AG20443 (cell line): ENCODE measurements at places on chromosomes 7 and 10.

- DNase-seq = peak; percentile 34
Measured at GRCh38 chr10:22630234-22631174, 83.9 kb downstream of the PIP4K2A start.

- no peak for DNase-seq
Measured at GRCh38 chr7:81331061-81332018, 412.5 kb upstream of the SEMA3C start.

- DNase-seq = no peak
Measured at GRCh38 chr7:121298831-121299239, 30.0 kb upstream of the WNT16 start.

DNA sequence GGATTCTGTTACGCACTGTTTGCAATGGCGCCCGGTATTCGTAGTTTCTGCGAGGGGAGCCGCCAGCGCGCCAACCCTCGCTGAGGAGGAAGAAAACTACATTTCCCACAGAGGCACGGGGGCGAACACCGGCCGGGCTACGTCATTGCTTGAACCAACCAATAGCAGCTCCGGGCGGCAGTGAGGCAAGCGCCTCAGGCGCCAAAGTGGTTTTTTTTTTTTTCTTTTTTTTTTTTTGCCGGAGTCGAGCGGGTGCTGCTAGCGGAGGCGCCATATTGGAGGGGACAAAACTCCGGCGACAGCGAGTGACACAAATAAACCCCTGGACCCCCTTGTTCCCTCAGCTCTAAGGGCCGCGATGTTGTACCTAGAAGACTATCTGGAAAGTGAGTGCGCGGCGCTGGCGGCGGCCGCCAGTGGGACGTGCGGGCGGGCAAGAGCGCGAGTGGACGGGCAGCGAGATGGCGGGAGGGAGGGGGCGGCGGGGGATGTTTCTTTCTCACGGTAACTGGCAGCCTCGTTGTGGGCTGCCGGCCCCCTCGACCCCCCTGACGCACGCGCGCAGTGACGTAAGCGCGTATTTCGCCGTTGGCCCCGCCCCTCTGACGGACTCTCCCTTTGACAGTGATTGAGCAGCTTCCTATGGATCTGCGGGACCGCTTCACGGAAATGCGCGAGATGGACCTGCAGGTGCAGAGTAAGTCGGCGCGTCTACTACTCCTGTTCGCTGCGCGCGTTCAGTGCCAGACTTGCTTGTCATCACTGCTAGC is at the start of gene ING3:
Gene ING3, plus strand, starts transcription at position 239 of the 770 bp plus-strand sequence. Its CDS starts 120 bp downstream, at position 359.
- peak; percentile 96 for DNase-seq

DNA sequence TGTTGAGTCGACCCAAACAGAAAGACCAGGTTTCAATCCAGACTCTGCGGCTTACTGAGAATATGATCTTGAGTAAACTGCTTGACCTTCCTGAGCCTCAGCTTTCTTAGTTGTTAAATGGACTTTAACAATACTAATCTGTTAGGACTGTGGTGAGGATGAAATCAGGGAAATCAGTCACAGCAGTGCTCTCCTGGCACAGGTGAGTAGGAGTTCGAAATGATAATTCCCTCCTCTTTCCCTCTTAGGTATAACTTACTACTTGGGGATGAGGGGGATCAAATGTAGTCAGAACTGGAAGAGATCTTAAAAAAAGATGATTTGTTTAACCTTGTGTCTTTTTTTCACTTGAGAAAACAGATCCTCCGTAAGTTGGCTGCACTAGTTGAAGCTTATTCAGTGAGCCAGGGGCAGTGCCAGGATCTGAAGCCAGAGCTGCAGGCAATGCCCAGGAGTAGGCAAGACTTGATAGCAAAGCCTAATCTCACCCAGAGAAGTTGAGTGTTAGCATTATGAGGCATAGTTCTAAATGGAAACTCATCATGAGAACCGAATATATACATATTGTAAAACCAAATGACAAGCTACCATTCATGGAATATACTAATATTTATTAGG is 1.8 kb upstream of the MAGI2 start:
- DNase-seq = no peak

DNA sequence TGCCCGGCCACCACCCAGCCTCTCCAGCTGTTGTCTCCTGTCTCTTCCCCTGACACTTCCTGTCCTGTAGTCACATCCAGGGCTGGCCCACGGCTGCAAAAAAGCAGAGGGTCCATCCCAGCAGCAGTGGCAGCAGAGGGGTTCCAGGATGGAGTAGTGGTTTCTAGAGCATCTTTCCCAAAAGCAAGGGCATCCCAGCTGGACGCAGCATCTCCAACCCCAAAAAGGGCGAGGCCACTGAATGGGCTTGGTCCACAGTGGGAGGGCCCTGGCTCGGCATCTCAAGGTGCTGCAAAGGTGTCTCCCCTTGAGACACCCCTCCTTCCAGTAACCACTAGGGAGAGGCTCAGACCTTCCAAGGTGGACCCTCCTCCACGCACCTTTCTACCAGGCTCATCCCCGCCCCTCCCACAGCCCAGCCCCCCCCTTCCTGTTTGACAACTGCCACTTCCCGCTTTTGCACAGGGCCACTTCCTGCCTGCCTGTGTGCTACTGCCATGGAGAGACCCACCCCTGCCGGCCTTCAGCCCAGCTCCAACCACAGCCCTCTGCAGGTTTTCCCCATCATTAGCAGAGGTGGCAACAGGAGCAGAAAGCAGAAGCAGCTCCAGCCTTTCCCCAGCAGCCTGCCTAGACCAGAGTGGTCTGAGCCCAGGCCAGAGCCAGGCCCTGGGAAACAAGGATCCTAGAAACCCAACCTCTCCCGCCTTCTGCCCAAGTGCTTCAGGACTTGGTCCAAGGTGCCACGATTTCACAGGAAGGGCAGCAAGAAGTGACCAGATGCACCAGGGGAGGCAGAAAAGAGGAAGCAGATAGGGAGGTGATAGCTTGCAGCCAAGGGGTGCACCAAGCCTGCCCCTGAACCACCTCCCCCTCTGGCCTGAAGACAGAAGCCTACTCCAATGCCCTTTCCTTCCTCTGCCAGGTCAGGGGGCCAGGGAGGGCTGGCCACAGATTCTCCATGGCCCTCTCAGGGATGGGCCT is 8.6 kb downstream of the CAMK2G start:
- no peak for DNase-seq

DNA sequence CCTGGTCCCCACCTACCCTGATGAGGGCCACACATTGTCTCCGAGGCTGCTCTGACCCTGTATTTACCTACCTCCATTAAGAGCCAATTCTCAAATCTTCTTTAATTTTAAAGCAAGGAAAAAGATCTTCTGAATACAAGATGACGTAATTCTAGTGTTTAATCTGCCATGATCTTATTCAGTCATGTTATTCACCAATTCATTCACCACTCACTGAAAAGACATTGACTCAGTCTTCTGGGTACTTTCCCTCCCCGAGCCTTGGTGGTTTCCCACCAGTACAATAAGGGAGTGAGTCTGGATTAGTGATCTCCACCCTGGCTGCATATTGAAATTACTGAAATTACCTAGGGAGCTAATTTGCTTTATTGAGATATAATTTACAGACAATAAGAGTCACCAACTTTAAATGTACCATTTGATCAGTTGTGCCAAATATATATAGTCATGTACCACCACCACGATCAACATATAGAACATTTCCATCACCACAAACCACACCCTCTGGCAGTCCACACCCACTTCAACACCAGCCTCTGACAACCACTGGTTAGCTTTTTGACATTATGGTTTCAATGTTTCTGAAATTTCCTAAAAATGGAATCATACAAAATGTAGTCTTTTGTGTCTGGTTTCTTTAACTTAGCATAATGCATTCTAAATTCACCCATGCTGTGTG is 117.5 kb upstream of the UNC5B start:
- DNase-seq = no peak

GRCh38 chr7:115240242-115240641 is 318.3 kb downstream of the MDFIC start:
- no peak for DNase-seq

- DNase-seq = no peak
Measured at GRCh38 chr10:3702569-3702968, 82.4 kb downstream of the KLF6 start.

DNA sequence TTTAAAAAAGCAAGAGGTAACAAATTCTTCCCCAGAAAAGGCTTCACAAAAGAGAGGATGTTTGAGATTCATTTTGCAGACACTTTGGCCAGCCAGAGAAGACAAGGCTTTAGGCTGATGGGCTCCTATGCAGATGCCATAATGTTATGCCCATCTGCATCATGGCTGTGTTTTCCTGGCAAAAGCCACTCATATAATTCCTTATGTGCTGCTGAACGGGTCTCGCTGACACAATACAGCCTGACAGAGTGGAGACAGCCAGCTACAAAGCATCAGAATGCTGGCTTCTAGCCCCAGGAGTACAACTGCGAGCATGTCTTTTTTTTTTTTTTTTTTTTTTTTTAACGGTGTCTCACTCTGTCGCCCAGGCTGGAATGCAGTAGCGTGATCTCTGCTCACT is 1157.4 kb upstream of the AUTS2 start:
- no peak for DNase-seq

DNA sequence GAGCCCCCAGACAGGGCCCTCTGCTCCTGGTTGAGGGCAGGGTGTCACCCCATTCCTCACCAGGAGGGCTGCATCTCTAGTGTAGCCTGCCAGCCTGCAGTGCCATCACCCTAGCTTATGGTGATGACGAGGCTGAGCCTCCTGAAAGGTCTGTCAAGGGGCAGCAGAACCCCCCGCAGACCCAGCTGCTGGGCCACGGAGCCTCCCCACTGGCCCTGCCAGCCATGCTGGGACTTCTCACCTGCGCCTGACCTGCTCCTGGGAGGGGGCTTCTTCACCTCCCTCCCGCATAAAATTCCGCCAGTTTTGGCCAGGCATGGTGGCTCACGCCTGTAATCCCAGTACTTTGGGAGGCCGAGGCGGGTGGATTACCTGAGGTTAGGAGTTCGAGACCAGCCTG is 40.4 kb upstream of the RASGEF1A start:
- DNase-seq = no peak

DNA sequence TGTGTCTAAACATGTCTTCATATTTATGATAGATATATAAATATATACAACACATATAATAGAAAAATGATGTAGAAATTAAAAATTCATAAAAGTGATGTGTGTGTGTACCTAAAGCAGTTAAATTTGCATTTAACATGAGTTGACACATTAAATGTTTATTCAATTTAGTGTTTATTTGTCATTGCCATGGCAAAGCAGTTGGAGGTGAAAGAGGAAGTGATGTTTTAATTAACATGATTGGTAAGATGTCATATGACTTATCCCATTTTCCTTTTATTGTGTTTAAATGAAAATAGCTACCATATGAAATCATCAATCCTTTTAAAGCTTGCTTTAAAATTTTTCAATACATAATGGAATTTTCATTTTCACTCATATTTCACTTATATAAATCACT is 452.6 kb downstream of the SUGCT start:
- no peak for DNase-seq

GRCh38 chr7:36961693-36962092 is 237.4 kb upstream of the AOAH start:
- DNase-seq = no peak

- DNase-seq = no peak
Measured at GRCh38 chr10:56028298-56029132, 332.5 kb downstream of the ZWINT start.

DNA sequence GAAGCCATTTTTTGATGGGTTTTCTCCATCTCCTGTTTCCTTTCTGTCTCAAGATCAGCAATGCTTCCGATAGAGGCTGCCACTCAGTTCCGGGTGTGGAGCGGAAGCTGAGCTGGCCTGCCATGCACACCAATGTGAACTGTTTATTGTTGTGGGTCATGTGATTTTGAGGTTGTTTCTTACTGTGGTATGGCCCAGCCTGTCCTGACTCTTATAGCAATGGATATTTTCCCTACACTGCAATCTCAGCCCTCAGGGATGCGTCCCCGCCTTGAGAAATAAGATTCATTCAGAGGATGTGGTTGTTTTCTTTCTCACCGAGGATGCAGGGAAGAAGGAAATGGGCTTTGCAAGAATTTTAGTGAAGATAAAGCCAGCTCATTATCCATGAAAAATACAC is 134.7 kb downstream of the PFKFB3 start:
- DNase-seq = no peak

GRCh38 chr7:126403040-126403439 is 849.7 kb downstream of the GRM8 start:
- no peak for DNase-seq

DNA sequence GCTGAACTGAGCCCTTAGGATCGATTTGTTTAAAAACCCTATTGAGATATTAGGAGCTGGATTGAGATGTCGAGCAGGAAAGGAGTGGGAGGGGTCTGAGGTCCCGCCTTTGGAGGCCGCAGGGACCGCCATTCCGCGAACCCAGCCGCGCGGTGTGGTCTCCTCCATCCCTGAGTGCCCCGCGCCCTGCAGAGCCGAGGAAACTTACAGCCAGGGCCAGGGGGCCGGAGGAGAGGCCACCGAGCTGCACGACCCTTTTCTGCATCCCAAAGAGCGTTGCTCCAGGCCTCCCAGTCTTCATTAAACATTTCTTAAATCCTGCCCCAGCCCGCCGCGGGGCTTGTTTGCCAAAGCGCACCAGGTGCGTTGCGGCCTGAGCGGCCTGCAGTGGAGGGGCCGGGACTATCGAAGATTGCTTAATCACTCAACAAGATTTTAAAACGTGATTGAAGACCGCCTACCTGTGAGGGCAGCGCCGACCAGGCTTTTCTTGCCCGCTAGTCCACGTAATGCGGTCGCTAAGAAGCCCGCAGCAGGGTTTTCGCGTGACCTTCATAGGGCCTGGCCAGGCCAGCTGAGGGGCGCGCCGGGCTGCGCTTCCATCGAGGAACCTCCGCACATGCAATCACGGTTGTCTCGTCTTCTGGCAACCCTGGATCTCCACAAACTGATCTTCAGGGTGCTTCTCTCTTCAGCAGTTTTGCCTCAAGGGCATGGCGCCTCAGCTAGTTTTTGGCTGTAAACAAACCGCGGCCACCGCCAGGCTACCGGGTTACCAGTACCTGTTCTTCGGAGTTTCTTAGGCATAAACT is 2.0 kb upstream of the CTBP2 start:
- no peak for DNase-seq

GRCh38 chr7:86222806-86223205 is 420.9 kb upstream of the GRM3 start:
- DNase-seq = no peak

GRCh38 chr7:116591202-116592040 is 66.6 kb downstream of the CAV1 start:
- DNase-seq = no peak
